WTC11 (cell line): ENCODE measurements at places on chromosomes 3 and 15. TPM values are rescaled to one million over a fixed set of nuclear protein-coding genes. Genes with fewer than 3 reads are reported as not detected.

The HHLA2 gene
- 0.07 to 0.14 TPM (median 0.09 TPM) in 3 replicates for total RNA-seq

The TNK2 gene
- total RNA-seq, result 58.4 to 65.1 TPM (median 61.6 TPM) in 3 replicates

The AADACL2 gene
- not detected in 3 replicates for total RNA-seq

The BCHE gene
- 1.7 to 2.3 TPM (median 2.2 TPM) in 3 replicates for total RNA-seq

The LDHAL6B gene
- total RNA-seq, result not detected in 3 replicates

DNA sequence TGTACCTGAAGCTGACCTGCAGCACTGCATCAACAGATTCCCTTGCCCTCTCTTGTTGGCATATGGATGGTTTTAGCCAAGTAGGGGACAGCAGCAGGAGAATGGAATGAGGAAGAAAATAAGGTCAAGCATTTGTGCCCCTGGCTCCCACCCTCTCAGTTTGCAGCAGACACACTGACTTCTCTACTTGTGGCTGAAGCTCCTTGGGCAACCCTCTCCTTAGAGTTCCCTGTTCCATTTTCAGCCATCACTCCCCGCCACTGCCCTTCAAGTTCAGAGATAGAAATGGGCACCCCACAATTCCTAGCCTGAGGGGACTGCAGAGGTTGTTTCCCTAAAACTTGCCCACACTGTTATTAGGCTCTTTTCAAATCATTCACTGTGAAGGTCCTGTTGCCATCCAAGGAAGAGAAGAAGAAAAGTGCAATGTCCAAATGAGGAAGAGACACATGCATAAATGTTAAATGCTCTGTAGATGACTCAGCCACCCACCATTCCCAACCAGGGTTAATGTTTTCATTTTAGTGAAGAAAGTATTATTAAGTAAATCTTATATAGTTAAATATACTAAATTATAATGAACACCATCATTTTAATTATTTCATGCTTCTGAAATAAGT, 295.9 kb upstream of the UBE2E2 start:
- H3K4me3 ChIP-seq, result no peak overlapping the region
- H3K4me1 ChIP-seq, result peaks cover 3% of the 10 kb centered on the region; the same call in 1 of the 2 replicates
- no peak overlapping the region for H3K27ac ChIP-seq
- DNase-seq, result no peak
- H3K27me3 ChIP-seq, result no peaks in the 10 kb centered on the region

GRCh38 chr3:127053450-127053849, 70.5 kb downstream of the PLXNA1 start:
- no peak for DNase-seq
- H3K36me3 ChIP-seq, result peaks cover 13% of the 10 kb centered on the region
- no peaks in the 10 kb centered on the region for H3K4me1 ChIP-seq

DNA sequence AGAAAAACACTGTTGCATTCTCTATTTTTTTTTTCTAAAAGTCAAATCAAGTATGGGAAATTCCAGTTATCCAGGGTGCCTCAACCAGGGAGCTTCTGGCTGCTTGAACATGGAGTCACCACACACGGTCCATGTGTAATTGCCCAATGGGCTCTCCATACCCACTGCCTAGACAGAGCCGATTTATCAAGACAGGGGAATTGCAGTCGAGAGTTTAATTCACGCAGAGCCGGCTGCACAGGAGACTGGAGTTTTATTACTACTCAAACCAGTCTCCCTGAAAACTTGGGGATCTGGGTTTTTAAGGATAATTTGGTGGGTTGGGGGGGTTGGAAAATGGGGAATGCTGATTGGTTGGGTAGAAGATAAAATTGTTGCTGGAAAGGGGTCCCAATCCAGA, 149.8 kb downstream of the TJP1 start:
- peaks cover 31% of the 10 kb centered on the region for H3K4me1 ChIP-seq
- DNase-seq, result no peak
- no peaks in the 10 kb centered on the region for H3K36me3 ChIP-seq
- H3K27me3 ChIP-seq, result 0 out of 2 replicates have a peak, but pooled peaks cover 2% of the 10 kb centered on the region
- no peak overlapping the region for H3K4me3 ChIP-seq
- no peak overlapping the region for H3K27ac ChIP-seq

GRCh38 chr3:47342151-47342550, 38.7 kb upstream of the PTPN23 start:
- H3K36me3 ChIP-seq, result peaks cover 43% of the 10 kb centered on the region
- H3K27ac ChIP-seq, result no peak overlapping the region
- no peak overlapping the region for H3K4me3 ChIP-seq
- DNase-seq, result no peak
- no peaks in the 10 kb centered on the region for H3K27me3 ChIP-seq

DNA sequence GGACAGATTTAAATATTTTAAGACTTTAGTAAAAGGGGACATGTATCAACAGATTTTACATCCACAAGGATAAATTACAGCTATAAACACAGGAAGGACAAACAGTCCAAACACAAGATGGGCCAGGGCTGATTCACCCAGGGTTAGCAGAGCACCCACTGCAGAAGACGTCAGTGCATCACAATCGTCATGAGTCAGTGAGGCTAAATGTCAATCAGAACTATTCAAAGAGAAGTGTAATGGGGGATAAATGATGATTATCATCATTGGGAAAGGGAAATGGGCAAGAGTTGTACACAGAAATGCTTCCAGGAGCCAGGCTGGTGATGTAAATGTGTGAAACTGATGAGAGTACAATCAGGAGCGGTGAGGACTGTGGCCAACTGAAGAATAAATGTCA, 226.8 kb downstream of the PLCL2 start:
- H3K4me1 ChIP-seq, result no peaks in the 10 kb centered on the region; the same call in 1 of the 2 replicates
- no peak overlapping the region for H3K27ac ChIP-seq
- no peak overlapping the region for H3K4me3 ChIP-seq
- no peak for DNase-seq
- no peaks in the 10 kb centered on the region for H3K36me3 ChIP-seq
- no peaks in the 10 kb centered on the region for H3K27me3 ChIP-seq

DNA sequence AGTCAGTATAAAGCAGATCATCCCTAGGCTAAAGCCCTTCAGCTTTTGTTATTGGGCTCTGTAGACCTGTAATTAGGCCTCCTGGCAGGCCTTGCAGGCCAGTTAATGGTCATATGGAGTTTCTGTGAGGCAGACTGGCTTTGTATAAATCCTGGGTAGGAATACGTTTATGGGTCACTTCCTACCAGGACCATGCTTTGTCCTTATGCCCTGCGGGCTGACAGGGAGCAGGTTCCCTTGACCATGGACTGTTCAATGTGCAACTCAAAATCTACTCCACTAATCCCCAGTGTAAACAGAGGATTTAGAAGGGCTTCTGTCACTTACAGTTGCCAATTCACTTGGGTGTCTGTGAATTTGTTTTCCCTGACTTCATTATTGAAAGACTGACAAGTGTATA, 202.7 kb upstream of the MLF1 start:
- peak overlapping the region; percentile 57; the same call in 1 of the 2 replicates for H3K27ac ChIP-seq
- no peaks in the 10 kb centered on the region for H3K36me3 ChIP-seq
- H3K4me1 ChIP-seq, result 0 out of 2 replicates have a peak, but pooled peaks cover 3% of the 10 kb centered on the region
- no peak for DNase-seq

DNA sequence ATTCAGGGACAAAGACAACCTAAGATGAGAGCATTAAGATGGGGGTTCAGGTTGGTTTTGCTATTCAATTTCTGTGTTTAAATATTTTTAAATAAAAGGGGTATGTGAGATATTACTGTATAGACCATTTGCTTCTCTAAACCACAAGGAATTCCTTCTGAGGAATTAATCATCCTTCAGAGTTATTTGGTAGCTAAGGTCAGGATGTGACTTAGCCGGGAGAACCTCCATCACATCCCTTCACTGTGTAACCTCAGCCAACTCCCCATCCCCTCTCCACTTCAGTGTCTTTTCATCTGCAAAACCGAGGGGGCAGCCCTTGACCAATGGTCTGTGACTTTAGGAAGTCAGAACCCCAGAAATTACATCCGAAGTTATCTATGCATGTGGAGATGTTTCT, 48.7 kb upstream of the SKOR1 start:
- H3K36me3 ChIP-seq, result no peaks in the 10 kb centered on the region
- no peak overlapping the region for H3K27ac ChIP-seq
- peaks cover 52% of the 10 kb centered on the region for H3K4me1 ChIP-seq
- no peak overlapping the region for H3K4me3 ChIP-seq
- no peak for DNase-seq

DNA sequence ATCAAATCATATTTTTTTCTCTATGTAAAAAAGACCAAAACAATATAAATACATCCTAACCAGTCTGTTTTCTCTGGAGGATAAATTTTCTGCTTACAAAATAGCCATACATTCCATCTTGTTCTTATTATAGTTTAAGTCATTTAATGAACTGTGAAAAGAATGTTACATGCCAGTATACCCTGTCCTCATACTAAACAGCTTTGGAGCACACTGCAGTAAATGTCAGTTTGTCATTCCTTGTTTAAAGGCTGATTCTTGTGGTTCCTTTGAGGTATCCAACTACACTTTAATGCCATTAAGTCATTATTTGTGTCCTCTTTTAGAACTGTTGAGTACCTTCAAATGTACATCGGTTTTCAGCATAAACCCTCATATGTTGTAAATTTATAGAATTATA, 52.7 kb upstream of the DCBLD2 start:
- no peaks in the 10 kb centered on the region for H3K4me1 ChIP-seq
- H3K36me3 ChIP-seq, result no peaks in the 10 kb centered on the region
- no peak for DNase-seq
- H3K4me3 ChIP-seq, result no peak overlapping the region

- DNase-seq, result no peak
- H3K4me1 ChIP-seq, result 0 out of 2 replicates have a peak, but pooled peaks cover 3% of the 10 kb centered on the region
- no peaks in the 10 kb centered on the region for H3K36me3 ChIP-seq
- no peak overlapping the region for H3K27ac ChIP-seq
Measured at GRCh38 chr3:114893361-114893760, 253.7 kb downstream of the ZBTB20 start.

DNA sequence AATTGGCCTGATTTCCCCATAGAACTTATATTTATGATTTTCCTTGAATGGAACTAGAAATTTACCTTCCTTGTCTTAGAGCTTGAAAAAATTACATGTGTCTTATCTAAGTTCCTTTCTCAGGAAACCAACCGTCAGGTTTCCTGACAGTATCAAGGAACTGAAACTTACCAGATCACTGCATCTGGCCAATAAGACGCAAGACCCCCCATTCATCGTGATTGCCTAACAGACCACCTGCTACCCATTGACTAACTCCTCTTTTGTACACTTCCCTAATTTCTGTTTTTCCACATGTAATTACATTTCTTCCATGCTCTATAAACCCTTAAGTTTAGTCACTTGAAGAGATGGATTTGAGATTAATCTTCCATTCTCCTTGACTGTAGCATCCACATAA, 517.2 kb upstream of the CBLB start:
- no peak overlapping the region for H3K4me3 ChIP-seq
- H3K4me1 ChIP-seq, result no peaks in the 10 kb centered on the region
- no peaks in the 10 kb centered on the region for H3K36me3 ChIP-seq
- no peak overlapping the region for H3K27ac ChIP-seq

GRCh38 chr3:148203297-148204010, 494.2 kb upstream of the AGTR1 start:
- no peak overlapping the region for H3K4me3 ChIP-seq
- peaks cover 21% of the 10 kb centered on the region for H3K4me1 ChIP-seq
- H3K36me3 ChIP-seq, result no peaks in the 10 kb centered on the region
- no peak for DNase-seq
- no peak overlapping the region for H3K27ac ChIP-seq
